Posterior cingulate gyrus (tissue), 11 donors: ENCODE measurements at places on chromosomes 16 and 17.

- no peak for DNase-seq
Measured at GRCh38 chr16:80147026-80147655, 393.7 kb upstream of the DYNLRB2 start.

DNA sequence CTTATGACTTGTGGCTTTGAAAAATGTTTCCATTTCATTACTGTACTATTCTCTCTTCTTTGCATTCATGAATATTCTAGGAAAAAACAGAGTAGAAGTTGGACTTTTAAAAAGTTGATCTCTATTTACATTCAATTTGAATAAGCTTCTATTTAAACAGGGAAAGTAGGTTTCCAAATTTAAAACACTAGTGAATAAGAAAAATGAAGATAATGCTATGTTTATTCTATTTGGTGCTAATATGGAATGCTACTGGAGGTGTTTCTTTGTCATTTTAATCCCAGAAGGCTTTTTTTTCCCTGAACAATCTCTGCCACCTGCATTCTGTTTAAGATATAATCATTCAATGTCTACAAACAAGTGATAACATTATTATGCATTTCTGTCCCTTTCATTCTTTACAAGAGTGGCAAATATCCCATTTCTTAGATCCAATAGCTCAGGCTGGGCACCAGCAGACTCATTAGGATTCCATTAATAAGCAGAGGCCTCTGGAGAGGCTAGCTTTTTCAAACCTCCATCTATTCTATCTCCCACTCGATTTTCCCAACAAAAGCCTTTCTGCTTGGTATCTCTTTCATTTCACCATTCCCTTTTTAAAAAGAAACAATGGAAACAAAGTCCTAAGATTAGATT, 1001.6 kb upstream of the CDH8 start:
- no peak for DNase-seq

DNA sequence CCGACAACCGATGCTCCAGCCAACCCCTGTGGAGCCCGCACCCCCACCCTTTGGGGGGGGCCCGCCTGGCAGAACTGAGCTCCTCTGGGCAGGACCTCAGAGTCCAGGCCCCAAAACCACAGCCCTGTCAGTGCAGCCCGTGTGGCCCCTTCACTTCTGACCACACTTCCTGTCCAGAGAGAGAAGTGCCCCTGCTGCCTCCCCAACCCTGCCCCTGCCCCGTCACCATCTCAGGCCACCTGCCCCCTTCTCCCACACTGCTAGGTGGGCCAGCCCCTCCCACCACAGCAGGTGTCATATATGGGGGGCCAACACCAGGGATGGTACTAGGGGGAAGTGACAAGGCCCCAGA, 17.9 kb downstream of the NGFR start:
- no peak for DNase-seq

DNA sequence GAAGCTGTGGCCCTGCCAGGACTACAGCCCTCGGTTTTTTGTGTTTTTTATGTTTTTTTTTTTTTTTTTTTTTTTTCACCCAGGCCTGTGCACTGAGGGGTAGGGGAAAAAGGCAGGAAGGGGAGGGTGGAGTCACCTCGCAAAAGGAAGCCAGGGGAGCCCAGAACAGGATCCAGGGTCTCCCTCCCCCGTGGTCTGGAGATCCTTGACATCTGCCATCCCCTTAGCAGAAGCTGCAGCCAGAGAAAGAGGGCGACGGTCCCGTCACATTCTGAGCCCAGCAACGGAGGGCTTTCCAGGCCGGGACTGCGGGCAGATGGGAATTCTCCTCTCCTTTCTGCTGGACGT, 29.1 kb upstream of the PHOSPHO1 start:
- DNase-seq = no peak

DNA sequence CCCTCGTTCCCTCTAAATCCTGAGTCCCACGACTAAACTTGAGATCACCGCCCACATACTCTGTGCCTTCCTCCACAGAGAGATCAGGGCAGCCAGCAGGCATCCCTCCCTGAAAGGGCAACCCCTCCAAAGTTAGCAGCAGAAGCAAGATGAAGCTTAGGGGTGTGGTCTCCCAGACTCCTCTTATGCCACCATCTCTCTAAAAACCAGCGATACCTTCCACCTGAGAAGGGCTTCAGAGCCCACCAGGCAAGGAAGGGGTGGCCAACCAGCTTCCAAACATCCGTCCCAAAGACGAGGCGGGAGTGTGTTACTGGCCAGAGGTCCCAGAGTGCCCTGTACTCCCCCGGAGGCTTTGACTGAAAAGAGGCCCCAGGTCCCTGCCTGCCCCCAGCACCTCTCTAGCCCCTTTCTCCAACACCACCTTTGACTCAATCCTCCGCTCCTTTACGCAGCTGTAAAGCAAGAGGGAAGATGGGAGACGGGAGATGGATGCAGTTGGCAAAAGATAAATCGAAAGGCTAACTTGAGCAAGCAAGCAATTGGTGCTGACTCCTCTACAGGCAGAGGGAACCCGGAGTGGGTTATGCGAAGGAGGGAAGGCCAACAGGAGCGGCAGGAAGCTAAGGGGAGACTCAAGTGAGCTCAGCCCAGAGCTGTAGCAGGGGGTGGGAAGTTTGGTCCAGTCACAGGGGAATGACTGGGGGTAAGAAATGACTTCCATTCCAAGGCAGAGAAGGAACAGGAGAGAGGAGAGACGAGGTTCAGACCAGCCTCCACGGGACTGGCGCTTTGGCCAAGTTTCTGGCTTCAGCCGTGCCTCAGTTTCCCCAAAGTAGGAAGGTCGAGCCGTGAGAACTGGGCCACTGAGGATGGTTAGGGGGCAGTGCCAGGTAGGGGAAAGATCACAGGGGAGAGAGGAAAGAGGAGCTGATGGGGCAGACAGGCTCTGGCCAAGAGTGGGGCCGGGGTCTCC, 1.0 kb downstream of the ST3GAL2 start:
- DNase-seq = no peak

- DNase-seq = peak; percentile 64
Measured at GRCh38 chr17:77440560-77440981, 299.8 kb downstream of the SEC14L1 start.

DNA sequence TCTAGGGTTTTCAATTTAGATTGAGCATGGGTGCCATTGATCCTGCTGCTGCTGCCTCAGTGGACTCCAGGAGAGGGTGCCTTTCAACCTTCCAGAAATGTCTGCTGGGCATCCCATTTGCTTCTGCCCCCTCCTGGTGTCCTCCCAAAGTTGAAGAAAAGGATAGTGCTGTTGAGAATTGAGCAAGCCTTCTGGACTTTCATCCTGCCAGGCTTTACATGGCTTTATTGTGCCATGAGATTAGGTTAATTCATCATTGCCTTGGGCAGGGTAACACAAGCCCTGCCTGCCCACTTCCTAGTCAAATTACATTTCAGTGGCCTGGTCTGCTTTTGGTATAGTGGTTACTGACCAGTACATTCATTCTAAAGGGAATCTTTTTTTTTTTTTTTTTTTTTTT, 17.9 kb upstream of the TANGO6 start:
- DNase-seq = no peak

GRCh38 chr16:10521681-10522274, 58.6 kb downstream of the EMP2 start:
- DNase-seq = peak; percentile 69

GRCh38 chr17:79633154-79633553, 22.3 kb upstream of the RBFOX3 start:
- DNase-seq = no peak

- DNase-seq = no peak
Measured at GRCh38 chr16:20866145-20866772, 33.9 kb downstream of the DCUN1D3 start.

GRCh38 chr16:1163567-1164055, 10.7 kb downstream of the CACNA1H start:
- no peak for DNase-seq

DNA sequence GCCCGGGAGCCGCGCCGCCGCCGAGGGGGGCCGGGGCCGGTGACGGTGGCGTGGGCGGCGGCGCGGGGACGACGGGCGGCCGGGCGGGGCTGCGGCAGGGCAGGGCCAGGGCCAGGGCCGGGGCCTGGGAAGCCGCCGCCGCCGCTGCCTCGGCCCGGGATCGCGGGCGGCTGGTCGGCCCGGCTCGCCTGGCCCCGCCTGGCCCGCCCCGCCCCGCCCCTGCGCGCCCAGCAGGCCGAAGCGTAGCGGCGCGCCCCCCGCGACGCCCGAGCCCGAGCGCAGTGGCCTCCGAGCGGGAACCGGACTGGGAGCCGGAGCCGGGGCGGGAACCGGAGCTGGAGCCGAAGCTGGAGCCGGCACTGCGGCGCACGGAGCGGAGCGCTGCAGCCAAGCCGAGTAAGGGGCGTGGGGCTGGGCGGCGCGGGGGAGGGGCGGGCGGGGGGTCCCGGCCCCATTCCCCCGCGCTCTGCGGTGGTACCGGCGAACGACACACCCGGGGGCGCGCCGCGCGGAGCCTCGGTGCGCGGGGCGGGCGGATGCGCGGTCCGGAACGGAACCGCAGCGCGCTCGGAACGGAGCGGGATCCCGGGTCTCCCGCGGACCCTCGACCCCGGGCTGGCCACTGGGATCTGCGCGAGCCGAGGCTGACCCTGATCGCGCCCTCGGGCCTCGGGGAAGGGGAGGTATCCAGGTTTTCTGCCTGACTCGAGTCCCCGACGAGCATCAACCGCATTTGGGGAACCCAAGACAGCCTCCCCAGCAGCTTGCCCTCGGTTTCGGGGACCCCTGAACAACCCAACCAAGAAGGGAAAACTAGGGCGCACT, at the start of gene BEAN1:
TSS of gene BEAN1 (plus strand) at position 260 of the 825 bp plus-strand sequence. CDS start 10,382 bp downstream, outside the sequence.
- DNase-seq = peak; percentile 85

GRCh38 chr17:17844500-17844899, 7.7 kb upstream of the SREBF1 start:
- DNase-seq = no peak

DNA sequence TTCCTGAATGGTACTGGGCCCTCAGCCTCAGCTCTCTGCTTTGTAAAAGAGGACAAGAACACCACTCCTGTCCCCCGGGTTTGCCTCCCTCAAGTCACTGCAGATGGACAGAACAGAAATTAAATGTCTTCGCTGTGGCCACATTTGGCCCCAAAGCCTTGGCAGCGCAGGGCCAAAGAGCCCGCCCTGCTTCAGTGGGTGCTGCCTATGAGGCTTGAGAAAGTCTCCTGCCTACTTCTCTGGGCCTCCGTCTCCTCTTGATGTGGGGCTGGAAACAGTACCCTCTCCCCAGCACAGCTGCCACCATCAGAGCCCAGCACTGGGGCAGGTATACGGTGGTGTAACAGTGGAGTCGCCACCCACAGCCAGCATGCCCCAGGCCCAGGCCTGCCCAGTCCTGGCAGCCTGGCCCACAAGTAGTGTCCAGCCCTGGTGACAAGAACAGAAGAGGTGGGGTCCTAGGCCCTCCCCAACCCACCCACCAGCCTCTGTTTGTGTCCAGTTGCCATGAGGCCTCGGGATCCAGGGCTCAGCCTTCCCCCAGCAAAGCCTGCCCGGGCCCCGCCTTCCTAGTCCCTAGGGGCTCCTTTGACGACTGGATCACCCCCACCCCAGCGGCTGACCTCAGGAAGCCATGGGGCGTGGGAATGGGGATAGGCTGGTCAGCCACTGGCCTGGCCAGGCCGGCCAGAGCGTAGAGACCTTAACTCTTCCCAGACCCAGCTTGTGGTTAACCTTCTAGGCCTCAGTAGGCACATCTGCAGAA, 3.9 kb upstream of the TPPP3 start:
- DNase-seq = no peak

GRCh38 chr16:75566758-75567255, 628 bp downstream of the GABARAPL2 start:
- no peak for DNase-seq

GRCh38 chr16:56317998-56318826, 107.1 kb downstream of the AMFR start:
- DNase-seq = peak; percentile 83

GRCh38 chr17:81517339-81518112, 4.9 kb upstream of the ACTG1 start:
- DNase-seq = peak; percentile 67

- no peak for DNase-seq
Measured at GRCh38 chr17:58556833-58557250, 42.4 kb upstream of the MTMR4 start.

DNA sequence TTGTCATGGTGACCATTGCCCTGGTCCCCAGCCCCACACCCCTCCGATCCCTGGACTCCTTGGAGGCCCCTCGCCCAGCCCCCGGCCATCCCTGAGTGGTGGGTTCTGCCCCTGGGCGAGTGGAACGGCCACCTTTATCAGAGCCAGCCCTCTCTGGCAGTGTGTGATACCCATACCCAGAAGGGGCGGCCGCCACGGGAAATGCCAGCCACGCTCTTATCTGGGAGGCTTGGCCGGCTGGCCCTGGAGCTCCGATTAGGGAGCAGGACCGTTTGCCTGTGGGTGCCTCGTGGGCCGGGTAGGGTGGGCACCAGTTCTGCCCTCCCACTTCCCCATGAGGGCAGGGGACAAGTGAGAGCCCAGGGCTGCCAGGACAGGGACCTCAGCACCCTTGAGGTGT, 58.3 kb upstream of the ZC3H18 start:
- no peak for DNase-seq

GRCh38 chr17:78999056-78999768, 10.4 kb downstream of the CANT1 start:
- peak; percentile 23 for DNase-seq

DNA sequence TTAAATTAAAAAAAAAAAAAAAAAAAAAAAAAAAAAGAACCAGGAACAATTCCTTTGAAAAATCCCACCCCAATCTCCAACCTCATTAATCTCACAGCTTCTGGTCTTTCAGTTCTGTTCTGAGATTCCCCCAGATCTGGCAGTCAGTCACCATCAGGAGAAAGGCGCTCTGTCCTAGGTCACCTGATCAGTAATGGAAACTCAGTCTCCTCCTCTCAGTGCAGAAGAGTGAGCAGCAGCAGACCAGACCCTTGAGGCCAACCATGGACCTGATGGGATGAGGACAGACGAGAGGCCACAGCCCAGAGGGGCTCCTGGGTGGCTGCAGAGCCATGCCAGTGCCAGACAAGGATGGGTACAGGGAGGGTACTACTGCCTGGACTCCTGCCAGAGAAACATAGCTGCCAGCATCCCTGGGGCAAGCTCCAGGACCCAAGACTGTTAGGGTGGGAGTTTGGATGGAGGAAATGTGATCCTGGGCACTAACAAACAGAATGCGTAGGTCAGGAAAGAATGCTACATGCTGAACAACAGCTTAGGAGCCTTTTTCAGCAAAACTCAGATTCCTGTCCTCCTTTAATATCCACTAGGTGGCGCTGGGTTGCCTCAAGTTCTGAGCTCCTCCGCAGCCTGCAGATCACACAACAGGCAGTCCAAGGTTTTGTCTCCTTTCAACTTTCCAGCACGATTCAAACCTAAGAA, 28.7 kb downstream of the MPG start:
- DNase-seq = peak; percentile 83

GRCh38 chr17:76196675-76197074, 43.6 kb downstream of the RNF157 start:
- DNase-seq = no peak

- no peak for DNase-seq
Measured at GRCh38 chr16:48085729-48086128, 70.1 kb downstream of the ABCC12 start.
